ENCODE measurements at places on chromosomes 2 and 18. TPM values are rescaled to one million over a fixed set of nuclear protein-coding genes. Genes with fewer than 3 reads are reported as not detected.

TMEFF2 gene
- not detected for total RNA-seq

NETO1 gene
- total RNA-seq, result not detected

REG3A gene
- not detected for total RNA-seq

AKAIN1 gene
- not detected for total RNA-seq

CFAP65 gene
- total RNA-seq, result 4.3 TPM

SLC9A2 gene
- 0.29 TPM for total RNA-seq

SRD5A2 gene
- 0.99 TPM for total RNA-seq

NEUROD1 gene
- total RNA-seq, result not detected

AFF3 gene
- 42.0 TPM for total RNA-seq

MARCHF4 gene
- not detected for total RNA-seq

OXER1 gene
- 2.7 TPM for total RNA-seq

PDE11A gene
- total RNA-seq, result 0.73 TPM

CCDC85A gene
- total RNA-seq, result 8.7 TPM

CROCC2 gene
- 0.32 TPM for total RNA-seq

CAPN14 gene
- total RNA-seq, result 0.26 TPM

CACNB4 gene
- total RNA-seq, result 6.8 TPM

ABHD1 gene
- total RNA-seq, result not detected

TXNDC2 gene
- 0.18 TPM for total RNA-seq

OSBPL6 gene
- 5.9 TPM for total RNA-seq

ANKRD30B gene
- not detected for total RNA-seq

IER3IP1 gene
- 17.4 TPM for total RNA-seq

ANKRD30BL gene
- not detected for total RNA-seq

HDHD2 gene
- total RNA-seq, result 38.9 TPM

CHRNG gene
- not detected for total RNA-seq

ARHGAP15 gene
- total RNA-seq, result 20.6 TPM

EEF1B2 gene
- 396 TPM for total RNA-seq

CYP27A1 gene
- 95.9 TPM for total RNA-seq

GNAL gene
- 1.8 TPM for total RNA-seq

ADAM17 gene
- total RNA-seq, result 55.8 TPM

SCN3A gene
- 1.3 TPM for total RNA-seq

LRRC30 gene
- total RNA-seq, result not detected

SLC14A1 gene
- 1.6 TPM for total RNA-seq

ST8SIA5 gene
- total RNA-seq, result 0.31 TPM

EN1 gene
- not detected for total RNA-seq

LIMS1 gene
- total RNA-seq, result 122 TPM

ANKRD36B gene
- total RNA-seq, result 16.6 TPM

TOGARAM2 gene
- 1.5 TPM for total RNA-seq

PROM2 gene
- total RNA-seq, result 16.4 TPM

HNRNPLL gene
- total RNA-seq, result 44.2 TPM

CYRIA gene
- total RNA-seq, result 20.3 TPM

LRP2 gene
- total RNA-seq, result 14.5 TPM

OTOS gene
- total RNA-seq, result not detected

CYP26B1 gene
- total RNA-seq, result 3.1 TPM

DYSF gene
- total RNA-seq, result 24.5 TPM

PLEKHH2 gene
- 29.1 TPM for total RNA-seq

SLC66A2 gene
- 69.8 TPM for total RNA-seq

PER2 gene
- total RNA-seq, result 14.2 TPM

UGT1A10 gene
- not detected for total RNA-seq

Data from left lung (tissue), 14 donors.